Stimulated activated CD4-positive, alpha-beta T cell treated with anti-CD3 and anti-CD28 coated beads, TNF-alpha, amount 100 ng/mL, for 4 hours (primary cell): ENCODE measurements at places on chromosomes 12 and 14.
A peak's percentile ranks its signal among the peaks of the same experiment; 100 is the strongest.

- DNase-seq, result no peak
These were observed 19.9 kb downstream of the PRKAB1 start for GRCh38 chr12:119687879-119688278.

DNA sequence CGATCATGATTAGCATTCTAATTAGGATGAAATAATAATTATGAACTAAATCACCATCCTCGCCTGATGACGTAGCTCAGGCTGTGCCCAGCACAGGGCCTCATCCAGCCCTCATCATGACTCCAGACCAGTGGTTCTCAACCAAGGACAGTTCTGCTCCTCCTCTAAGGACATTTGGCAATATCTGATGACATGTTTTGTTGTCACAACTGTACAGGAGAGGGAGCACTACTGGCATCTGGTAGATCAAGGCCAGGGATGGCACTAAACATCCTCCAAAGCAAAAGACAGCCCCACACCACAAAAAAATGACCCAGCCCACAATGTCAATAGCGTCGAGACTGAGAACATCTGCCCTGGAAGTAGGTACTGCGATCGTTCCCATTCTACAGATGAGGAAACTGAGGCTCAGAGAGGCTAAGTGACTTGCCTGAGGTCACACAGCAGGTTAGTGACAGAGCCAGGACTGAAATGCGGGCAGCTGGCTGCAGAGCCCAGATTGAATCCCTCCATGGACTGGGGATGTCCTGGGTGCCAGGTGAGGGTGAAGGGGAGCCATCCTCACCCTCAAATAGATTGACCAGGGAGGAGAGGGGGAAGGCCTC, 15.5 kb downstream of the TRPV4 start:
- no peak for DNase-seq

- no peak for DNase-seq
These were observed 62.3 kb downstream of the MGAT4C start for GRCh38 chr12:86193931-86194330.

DNA sequence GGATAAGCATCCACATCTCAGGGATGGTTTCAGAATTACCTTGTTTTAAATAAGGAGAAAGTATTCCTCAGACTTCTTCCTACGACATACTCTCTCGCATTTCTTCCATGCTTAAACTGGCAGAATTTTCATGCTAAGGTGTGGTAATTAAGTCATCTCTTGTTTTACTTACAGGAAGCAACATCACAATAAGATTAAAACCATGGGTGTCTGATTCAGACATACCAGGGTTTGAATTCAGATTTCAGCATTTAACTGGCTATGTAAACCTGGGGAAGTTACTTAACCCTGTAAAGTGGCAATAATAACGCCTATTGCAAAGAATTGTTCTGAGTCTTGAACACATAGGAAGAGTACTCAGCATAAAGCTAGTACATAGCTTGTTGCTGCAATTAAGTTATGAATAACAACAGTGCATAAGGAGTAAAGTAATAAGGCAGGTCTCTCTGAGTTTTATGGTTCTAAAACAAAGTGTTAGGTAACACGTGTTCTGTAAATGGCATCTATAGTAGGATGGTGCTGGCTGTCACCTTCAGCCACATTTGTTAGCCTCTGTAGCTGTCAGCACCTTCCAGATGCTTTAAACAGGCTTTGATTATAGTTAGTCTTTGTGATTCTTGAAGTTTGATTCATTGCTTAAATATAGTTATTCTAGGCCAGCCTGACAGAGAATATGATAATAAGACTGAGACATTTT, 38.8 kb downstream of the IFT43 start:
- no peak for DNase-seq

- no peak for DNase-seq
These were observed 269.4 kb upstream of the ALG10 start for GRCh38 chr12:33752854-33753253.

DNA sequence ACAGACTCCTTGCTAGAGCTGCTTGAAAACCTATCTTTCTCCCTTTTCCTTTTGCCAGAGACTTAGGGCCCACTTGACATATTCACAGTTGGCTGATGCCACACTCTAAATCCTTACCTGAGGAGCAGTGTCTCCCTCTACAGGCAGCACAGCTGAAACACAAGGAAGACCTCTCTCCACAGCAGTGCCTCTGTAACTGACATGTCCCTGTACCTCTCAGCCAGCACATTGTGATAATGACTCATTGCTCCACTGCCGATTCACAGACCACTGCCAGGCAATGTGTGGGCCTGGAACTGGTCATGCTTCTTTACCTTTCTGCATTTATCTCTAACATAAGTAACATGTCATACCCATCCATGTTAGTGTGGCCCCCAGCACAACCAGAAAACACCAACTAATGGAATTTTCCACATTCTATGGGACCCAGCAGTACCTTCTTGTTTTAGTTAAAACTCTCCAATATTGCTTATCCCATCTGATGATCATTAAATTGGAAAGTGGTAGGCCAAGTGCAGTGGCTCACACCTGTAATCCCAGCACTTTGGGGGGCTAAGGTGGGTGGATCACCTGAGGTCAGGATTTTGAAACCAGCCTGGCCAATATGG, 56.5 kb downstream of the GTF2A1 start:
- DNase-seq, result peak; percentile 6

DNA sequence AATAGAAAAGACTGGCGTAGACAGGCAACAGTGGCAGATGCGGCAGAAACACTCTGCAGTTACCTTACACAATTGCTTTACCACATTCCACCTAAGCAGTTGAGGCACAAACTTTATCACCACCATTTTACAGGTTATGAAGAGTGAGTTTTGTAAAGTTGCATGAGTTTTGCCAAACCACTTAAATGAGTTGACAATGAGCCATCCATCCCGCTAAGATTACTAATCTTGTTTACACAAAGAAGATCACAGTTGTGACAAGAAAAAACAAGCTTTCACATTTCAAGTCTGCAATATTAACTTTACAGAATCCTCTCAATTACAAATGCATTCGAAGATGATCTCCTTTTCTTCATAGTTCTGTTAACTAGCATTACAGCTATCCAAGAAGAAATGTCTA, 1.8 kb downstream of the TMCC3 start:
- no peak for DNase-seq

DNA sequence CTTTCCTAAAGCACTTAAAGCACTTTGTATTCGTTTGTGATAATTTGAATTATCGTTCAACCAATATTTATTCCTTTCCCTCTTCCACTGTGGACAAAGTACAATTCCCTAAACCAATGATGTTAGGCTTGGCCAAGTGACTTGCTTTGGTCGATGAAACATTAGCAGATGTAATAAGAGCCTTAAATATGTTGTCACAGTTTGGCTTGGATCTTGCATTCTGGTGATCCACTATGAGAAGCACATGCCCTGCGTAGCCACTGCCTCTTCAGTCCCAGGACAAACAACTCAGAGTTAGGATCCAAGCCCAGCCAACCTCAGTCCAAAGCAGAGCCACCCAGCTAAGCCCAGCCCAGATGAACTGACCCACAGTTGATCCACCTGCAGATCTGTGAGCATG, 8.4 kb upstream of the C12orf75 start:
- no peak for DNase-seq

DNA sequence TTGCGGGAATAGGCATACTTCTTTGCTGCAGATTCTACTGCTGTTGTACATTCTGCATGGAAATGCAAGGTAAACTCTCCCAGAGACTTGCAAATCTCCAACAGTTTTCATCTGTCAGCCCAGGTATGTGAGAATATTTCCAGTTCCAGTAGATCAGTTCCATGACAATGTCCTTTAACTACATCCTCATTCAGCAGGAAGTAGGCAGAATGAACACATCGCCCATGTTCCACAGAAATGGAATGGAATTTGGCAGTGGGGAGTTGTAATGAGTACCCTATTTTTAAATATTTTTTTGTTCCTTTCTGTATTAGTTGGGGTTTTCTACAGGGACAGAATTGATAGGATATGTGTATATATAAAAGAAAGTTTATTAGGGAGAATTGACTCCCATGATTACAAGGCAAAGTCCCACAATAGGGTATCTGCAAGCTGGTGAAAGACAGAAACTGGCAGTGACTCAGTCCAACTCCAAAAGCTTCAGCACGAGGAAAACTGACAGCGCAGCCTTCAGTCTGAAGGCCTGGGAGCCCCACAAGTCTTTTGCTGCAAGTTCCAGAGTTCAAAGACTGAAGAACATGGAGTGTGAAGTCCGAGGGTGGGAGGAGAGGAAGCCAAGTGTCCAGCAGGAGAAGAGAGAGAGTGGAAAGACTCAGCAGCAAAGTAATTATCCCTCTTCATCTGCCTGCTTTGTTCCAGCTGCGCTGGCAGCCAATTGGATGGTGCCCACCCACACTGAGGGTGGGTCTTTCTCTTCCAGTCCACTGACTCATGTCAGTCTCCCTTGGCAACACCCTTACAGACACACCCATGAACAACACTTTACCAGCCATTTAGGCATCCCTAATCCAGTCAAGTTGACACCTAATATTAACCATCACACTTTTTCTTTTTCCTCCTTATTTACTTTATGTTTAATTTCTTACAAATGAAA, 110.4 kb upstream of the SCAF11 start:
- no peak for DNase-seq

- no peak for DNase-seq
These were observed 820.9 kb downstream of the SLC6A15 start for GRCh38 chr12:84091651-84092050.

GRCh38 chr12:14970473-14970872, 2.4 kb upstream of the PDE6H start:
- no peak for DNase-seq

- DNase-seq, result no peak
These were observed 146.2 kb downstream of the ATP23 start for GRCh38 chr12:58087423-58088127.
